ENCODE measurements at places on chromosomes 16 and 17. TPM values are rescaled to one million over a fixed set of nuclear protein-coding genes. Genes with fewer than 3 reads are reported as not detected.
A peak's percentile ranks its signal among the peaks of the same experiment; 100 is the strongest.

GRCh38 chr17:47882247-47882646, 13.8 kb upstream of the SP2 start:
- no peaks in the 10 kb centered on the region for H3K36me3 ChIP-seq
- no peak overlapping the region for H3K4me3 ChIP-seq
- H3K4me1 ChIP-seq: peaks cover 9% of the 10 kb centered on the region
- H3K27ac ChIP-seq: no peak overlapping the region
- peaks cover 8% of the 10 kb centered on the region for H3K27me3 ChIP-seq

GRCh38 chr16:54690710-54691109, 240.0 kb upstream of the IRX5 start:
- H3K4me1 ChIP-seq: no peaks in the 10 kb centered on the region
- H3K36me3 ChIP-seq: no peaks in the 10 kb centered on the region
- no peaks in the 10 kb centered on the region for H3K27me3 ChIP-seq
- DNase-seq: no peak
- H3K27ac ChIP-seq: no peak overlapping the region
- no peak overlapping the region for H3K4me3 ChIP-seq

GRCh38 chr16:66703406-66704215, 7.1 kb upstream of the CMTM4 start:
- H3K27ac ChIP-seq: no peak overlapping the region
- no peak for DNase-seq
- H3K4me1 ChIP-seq: peaks cover 4% of the 10 kb centered on the region
- no peaks in the 10 kb centered on the region for H3K36me3 ChIP-seq
- H3K4me3 ChIP-seq: no peak overlapping the region

DNA sequence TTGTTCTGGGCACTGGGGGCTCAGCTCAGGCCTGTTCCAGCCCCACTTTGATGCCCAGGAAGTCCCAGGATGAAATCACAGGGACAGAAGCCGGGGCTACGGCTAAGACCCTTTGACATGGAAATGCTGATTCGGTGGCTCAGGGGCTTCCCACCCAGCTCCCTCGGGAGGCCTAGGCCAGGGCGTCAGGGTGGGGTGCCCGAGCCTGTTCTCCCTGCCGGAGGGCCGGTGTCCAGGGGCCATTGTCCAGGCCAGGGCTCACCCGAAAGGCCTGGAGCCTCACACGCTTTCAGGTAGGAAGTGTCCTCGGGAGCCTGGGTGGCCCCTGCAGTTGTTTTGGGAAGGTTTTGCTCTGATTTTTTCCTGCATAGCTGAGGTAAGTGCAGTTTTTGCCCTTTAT, 34.0 kb downstream of the METRNL start:
- DNase-seq: no peak
- H3K36me3 ChIP-seq: no peaks in the 10 kb centered on the region
- no peak overlapping the region for H3K4me3 ChIP-seq
- peaks cover 9% of the 10 kb centered on the region for H3K27me3 ChIP-seq

DNA sequence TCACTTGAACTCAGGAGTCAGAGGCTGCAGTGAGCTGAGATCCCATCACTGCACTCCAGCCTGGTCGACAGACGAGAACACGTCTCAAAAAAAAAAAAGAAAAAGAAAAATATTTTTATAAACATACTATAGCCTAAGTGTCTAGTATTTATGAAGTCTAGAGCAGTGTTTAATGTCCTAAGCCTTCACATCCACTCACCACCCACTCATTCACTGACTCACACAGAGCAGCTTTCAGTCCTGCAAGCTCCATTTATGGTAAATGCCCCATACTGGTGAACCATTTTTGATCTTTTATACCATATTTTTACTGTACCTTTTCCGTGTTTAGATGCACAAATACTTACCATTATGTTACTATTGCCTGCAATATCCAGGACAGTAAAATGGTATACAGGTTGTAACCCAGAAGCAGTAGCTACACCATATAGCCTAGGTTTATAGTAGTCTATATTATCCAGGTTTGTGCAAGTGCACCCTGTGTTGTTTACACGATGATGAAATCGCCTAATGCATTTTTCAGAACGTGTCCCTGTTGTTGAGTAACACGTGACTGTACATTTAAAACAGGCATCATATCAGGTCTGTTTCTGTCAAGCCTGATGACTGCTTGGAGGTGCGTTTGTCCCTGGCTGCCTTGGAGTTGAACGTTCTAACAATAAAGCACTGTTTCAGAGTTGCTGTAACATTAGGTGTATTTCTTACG, 10.1 kb downstream of the NUDT7 start:
- DNase-seq: peak; percentile 95
- no peak overlapping the region for H3K4me3 ChIP-seq
- no peaks in the 10 kb centered on the region for H3K27me3 ChIP-seq
- no peaks in the 10 kb centered on the region for H3K36me3 ChIP-seq
- H3K27ac ChIP-seq: peak overlapping the region; percentile 60

DNA sequence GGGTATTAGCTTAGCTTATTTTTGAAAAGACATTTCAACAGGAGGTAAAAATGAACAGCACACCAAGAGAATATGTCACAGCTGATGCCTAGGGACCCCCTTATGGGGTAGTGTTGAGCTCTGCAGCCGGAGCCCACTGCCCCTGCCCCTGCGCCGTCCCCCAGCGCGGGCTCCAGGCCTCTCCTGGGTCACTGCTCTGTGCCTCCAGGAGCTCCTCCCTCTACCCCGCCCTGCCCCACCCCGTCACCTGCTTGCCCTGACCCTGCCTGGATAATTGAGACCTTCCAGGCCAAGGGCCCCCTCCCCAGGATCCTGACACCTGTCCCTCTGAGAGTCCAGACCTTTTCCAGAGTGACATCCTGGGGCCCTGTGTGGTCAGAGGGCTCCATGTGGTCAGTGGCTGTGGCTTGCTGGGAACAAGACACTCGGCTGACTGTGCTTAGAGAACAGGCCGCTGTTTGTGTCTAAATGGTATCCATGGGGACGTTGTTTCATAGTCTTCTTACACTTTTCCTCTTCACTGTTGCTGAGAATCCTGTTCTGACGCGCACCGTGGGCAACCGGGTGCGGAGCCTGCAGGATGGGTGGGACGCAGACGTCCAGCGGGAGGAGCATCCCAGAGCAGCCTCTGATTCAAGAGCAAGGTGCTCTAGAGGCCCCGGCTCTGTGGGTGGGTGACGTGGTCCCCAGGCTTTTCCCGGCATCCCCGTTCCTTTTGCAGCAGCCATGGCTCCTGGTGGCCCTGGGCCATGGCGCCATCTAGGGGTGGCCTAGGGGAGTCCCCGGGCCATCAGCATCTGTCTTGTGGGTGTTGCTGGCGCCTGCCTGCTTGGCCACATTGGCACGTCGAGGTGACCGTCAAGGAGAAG, 20.0 kb upstream of the WFIKKN1 start:
- DNase-seq: no peak
- H3K4me3 ChIP-seq: no peak overlapping the region
- H3K27ac ChIP-seq: no peak overlapping the region
- no peaks in the 10 kb centered on the region for H3K4me1 ChIP-seq
- H3K36me3 ChIP-seq: peaks cover 5% of the 10 kb centered on the region

DNA sequence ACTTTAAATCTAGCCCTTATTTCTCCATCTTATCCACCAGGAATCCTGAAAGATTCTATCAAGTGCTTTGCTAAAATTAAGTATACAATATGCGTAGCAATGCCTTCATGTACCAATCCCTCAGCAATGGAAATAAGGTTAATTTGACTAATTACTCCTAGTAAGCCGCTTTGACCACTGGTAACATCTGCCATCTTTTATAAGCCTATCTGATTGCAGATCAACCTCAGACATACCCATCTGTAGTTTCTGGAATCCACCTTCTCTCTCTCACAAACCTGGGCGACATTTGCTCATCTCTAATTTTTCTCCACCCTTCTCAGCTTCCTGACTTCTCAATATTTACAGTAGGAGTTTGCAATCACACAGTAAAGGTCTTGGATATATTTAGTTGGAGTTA, 138.8 kb upstream of the CRHR1 start:
- DNase-seq: no peak
- no peak overlapping the region for H3K4me3 ChIP-seq
- H3K4me1 ChIP-seq: no peaks in the 10 kb centered on the region
- H3K36me3 ChIP-seq: no peaks in the 10 kb centered on the region
- H3K27ac ChIP-seq: no peak overlapping the region

Gene FLYWCH2
- total RNA-seq: 42.3 TPM

DNA sequence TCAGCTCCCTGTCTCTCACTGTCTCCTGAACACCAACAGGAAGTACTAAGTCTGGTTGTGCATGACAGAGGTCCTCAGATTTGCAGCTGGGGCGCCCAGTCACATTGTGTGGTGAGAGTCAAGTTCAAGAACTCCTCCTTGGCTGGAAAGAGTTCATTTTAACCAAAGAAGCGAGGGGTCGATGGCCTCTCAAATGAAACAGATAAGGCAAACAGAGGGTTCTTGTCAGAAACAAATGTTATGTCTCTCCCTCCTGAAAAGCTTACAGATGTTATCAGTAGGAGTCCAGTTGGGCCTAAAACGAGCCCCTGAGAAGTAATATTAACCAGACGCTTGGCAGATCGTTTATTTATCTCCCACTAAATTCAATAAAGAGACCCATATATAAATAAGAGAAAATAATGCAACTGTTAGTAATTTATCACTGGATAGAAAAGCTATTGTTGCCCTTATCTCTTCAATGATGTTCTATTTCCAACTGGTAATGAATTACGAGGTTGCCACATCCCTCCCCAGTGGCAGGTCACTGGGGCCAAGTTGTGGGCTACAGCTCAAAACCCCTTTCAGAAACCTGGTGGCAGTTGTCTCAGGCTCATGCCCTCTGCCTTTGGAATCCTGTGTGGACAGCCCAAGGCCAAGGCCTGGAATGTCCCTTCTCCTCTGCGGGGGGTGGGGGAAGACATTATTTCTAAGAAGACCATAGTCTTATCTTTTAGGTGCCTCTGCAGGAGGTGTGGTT, 307.5 kb upstream of the DYNLRB2 start:
- no peak for DNase-seq
- H3K4me1 ChIP-seq: peaks cover 14% of the 10 kb centered on the region
- no peak overlapping the region for H3K4me3 ChIP-seq
- H3K27me3 ChIP-seq: no peaks in the 10 kb centered on the region

GRCh38 chr16:64857411-64857810, 264.5 kb downstream of the CDH11 start:
- H3K27ac ChIP-seq: no peak overlapping the region
- no peak for DNase-seq
- H3K4me3 ChIP-seq: no peak overlapping the region
- no peaks in the 10 kb centered on the region for H3K36me3 ChIP-seq
- peaks cover 1% of the 10 kb centered on the region for H3K4me1 ChIP-seq

Gene AGRP
- not detected for total RNA-seq

GRCh38 chr16:79412783-79413225, 187.7 kb downstream of the MAF start:
- no peak overlapping the region for H3K4me3 ChIP-seq
- DNase-seq: no peak
- H3K4me1 ChIP-seq: no peaks in the 10 kb centered on the region

Gene KRT32
- total RNA-seq: not detected

GRCh38 chr17:62193249-62193648, 128.2 kb upstream of the MED13 start:
- H3K4me3 ChIP-seq: no peak overlapping the region
- H3K36me3 ChIP-seq: no peaks in the 10 kb centered on the region
- DNase-seq: no peak
- H3K4me1 ChIP-seq: no peaks in the 10 kb centered on the region
- no peaks in the 10 kb centered on the region for H3K27me3 ChIP-seq
- no peak overlapping the region for H3K27ac ChIP-seq

Gene ITGB3
- 17.6 TPM for total RNA-seq
